ENCODE measurements at places on chromosomes 7 and 10.
A peak's percentile ranks its signal among the peaks of the same experiment; 100 is the strongest.

GRCh38 chr10:80588546-80588945, 50.8 kb downstream of the SH2D4B start:
- no peak for DNase-seq

GRCh38 chr7:45125193-45125904, 13.9 kb upstream of the TBRG4 start:
- no peak for DNase-seq

- no peak for DNase-seq
These were observed 34.6 kb downstream of the MPLKIP start for GRCh38 chr7:40099837-40100236.

- no peak for DNase-seq
These were observed 855.0 kb downstream of the REEP3 start for GRCh38 chr10:64376167-64376566.

- DNase-seq, result no peak
These were observed 6.6 kb upstream of the GPER1 start for GRCh38 chr7:1081336-1081735.

GRCh38 chr10:118840071-118840775, 85.5 kb upstream of the CACUL1 start:
- DNase-seq, result no peak

- no peak for DNase-seq
These were observed 35.3 kb downstream of the COG5 start for GRCh38 chr7:107528461-107528860.

- DNase-seq, result peak; percentile 30
These were observed 22.8 kb upstream of the FOXL3 start for GRCh38 chr7:266851-267840.

DNA sequence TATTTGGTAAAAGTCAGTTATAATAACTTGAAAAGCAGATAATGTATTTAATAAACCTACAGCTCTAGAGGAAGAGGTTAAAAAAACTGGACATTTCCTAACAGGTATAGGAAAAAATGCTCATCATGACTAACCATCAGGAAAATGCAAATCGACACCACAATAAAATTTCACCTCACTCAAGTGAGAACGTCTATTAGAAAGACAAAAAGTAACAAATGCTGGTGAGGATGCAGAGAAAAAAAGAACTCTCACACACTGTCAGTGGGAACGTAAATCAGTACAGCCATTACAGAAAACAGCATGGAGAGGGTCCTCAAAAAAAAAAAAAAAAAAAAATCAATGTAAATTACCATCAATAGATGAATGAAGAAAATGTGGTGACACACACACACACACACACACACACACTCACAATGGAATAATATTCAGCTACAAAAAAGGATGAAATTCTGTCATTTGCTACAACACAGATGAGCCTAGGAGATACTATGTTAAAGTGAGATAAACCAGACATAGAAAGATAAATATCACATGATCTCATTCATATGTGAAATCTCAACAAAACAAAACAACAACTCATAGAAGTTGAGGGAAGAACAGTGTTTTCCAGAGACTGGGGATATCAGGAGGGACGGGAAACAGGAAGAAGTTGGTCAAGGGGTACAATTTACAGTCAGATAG, 20.1 kb downstream of the EPC1 start:
- DNase-seq, result no peak

GRCh38 chr10:98446661-98447221, at the start of gene HPS1:
HPS1 (minus strand) TSS chr10:98446935; CDS start chr10:98443240, 3,695 bp downstream.
- DNase-seq, result peak; percentile 87

- DNase-seq, result no peak
These were observed 670 bp upstream of the AGK start for GRCh38 chr7:141550386-141551093.

DNA sequence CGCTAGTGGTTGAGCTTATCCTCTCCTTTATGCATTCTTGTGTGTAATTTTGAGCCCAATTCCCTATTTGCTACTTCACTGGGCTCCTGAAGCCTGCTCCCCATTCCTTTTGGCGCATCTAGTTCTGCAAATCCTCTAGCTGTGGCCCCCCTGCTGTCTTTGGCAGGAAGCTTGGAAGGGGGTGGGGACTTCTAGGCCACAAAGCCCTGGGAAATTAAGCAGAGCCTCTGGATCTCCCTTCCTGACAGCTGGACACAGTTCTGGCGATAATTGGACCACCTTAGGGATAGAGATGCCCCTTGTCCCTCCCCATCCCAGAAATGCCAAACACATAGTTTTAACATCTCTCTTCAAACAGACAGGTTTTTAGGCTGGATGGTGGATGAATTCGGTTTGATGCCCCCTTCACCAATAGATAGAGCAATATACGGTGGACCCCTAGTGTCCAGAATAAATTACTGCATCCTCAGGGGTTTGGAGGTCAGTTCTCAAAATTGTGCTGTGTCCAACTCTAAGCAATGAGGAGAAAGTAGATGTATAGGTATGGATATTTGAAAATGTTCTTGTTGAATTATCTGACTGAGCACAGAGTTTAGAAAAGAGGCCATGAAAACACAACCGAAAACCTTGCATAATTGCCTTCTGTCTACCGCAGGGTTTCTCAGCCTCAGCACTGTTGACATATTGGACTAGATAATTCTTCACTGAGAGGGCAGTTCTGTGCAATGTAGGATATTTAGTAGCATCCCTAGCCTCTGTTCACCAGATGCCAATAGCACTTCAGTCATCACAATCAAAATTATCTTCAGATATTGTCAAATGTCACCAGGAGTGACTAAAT, 75.5 kb downstream of the PAPSS2 start:
- peak; percentile 53 for DNase-seq

GRCh38 chr10:61029411-61029810, 85.4 kb upstream of the RHOBTB1 start:
- no peak for DNase-seq

GRCh38 chr7:155455776-155456737, 1.9 kb upstream of the EN2 start:
- no peak for DNase-seq

DNA sequence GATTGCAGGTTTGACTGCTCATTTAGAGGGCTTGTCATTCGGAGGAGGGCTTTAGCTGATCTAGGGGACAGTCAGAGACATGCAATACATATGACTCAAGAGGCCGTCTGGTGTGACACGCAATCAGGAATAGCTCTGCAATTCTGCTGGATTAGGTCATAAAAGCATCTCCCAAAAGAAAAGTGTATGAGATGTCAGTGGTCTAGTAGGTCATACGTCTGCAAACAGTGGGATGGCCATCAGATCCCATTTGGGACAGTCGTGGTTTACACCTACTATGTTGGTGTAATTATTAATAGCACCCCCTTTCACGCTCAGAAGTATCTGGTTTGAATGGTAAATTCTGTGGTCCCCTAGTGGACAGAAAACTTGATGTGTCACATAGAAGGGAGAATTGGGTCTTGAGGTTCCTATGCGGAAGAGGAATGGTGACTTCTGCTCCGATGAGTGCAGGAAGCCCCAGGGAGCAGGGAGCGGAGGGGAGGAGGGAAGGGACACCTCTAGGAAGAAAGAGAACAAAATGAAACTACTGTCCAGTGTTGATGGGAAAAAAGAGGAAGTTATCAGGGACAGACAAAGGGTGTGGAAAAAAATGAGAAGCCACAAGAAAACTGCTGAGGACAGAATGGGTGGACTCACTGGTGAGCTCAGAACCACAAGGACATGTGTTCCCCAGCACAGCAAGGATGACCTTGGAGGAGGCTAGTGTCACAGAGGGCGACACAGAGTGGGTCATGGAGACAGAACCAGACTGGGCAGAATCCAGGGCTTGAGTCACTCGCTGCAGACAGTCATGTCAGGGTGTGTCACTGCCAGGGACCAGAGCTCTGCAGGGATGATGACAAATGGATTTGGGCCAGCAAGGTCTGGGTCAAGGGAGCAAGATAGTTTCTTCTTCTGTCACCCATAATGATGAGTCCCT, 59.9 kb downstream of the MAP3K8 start:
- DNase-seq, result no peak

GRCh38 chr7:24038993-24039392, 245.0 kb upstream of the NPY start:
- DNase-seq, result no peak

DNA sequence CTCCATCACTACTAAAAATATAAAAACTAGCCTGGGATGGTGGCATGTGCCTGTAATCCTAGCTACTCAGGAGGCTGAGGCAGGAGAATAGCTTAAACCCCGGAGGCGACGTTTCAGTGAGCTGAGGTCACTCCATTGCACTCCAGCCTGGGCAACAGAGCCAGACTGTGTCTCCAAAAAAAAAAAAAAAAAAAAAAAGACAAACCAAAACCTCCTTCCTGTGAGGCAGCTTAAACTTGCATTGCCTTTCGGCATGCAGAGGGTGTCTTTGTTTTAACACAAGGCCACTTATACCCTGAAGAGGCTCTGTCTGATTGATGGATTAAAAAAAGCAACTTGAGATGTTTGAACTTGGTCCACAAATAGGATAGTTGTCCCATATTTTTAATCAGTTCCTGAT, 128.4 kb upstream of the RSU1 start:
- DNase-seq, result no peak

- no peak for DNase-seq
These were observed 252.4 kb upstream of the SEMA3A start for GRCh38 chr7:84446991-84447480.

DNA sequence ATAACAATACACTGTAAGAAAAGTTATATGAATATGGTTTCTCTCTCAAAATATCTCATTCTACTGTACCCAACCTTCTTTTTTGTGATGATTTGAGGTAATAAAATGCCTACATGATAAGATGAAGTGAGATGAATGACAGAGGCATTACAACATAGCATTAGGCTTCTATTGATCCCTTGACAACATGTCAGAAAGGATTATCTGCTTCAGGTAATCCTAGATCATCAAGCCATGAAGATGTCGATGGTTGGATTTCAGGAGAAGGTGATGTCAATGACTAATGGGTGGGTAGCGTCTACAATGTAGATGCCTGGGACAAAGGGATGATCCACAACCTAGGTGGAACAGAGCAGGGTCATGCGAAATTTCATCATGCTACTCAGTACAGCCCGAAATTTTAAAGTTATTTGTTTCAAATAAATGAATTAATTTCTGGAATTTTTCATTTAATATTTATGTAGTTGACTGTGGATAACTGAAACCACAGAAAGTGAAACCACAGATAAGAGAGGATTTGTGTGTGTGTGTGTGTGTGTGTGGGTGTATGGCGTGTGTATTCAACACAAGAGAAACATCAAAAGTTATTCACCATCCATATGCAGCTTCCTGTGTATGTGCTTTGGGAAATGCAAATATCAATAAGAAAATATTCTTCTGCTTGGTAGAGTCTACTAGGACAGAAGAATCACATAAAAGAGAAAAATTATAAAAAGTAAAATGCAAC, 77.0 kb downstream of the MAGI2 start:
- no peak for DNase-seq

GRCh38 chr10:124522933-124523871, 61.6 kb downstream of the LHPP start:
- DNase-seq, result peak; percentile 35

Data from ovary (tissue), 10 donors.